Activated naive CD4-positive, alpha-beta T cell treated with anti-CD3 and anti-CD28 coated beads for 36 hours (primary cell): ENCODE measurements at places on chromosomes 6 and 20. TPM values are rescaled to one million over a fixed set of nuclear protein-coding genes. Genes with fewer than 3 reads are reported as not detected.

GRCh38 chr6:41658636-41659035 lies 20.4 kb downstream of the MDFI start:
- H3K27me3 ChIP-seq = peaks cover 13% of the 10 kb centered on the region
- DNase-seq = no peak
- no peaks in the 10 kb centered on the region for H3K4me1 ChIP-seq
- H3K4me3 ChIP-seq = no peak overlapping the region

FLRT3 gene
- total RNA-seq = not detected

GRCh38 chr20:7971536-7972280 lies 31.4 kb upstream of the HAO1 start:
- no peak overlapping the region for H3K4me3 ChIP-seq
- H3K27ac ChIP-seq = no peak overlapping the region
- no peak for DNase-seq
- peaks cover 7% of the 10 kb centered on the region for H3K27me3 ChIP-seq

- no peaks in the 10 kb centered on the region for H3K27me3 ChIP-seq
- no peaks in the 10 kb centered on the region for H3K4me1 ChIP-seq
- H3K4me3 ChIP-seq = no peak overlapping the region
Measured at GRCh38 chr6:108982154-108983113, 112.2 kb downstream of the SESN1 start.

DNA sequence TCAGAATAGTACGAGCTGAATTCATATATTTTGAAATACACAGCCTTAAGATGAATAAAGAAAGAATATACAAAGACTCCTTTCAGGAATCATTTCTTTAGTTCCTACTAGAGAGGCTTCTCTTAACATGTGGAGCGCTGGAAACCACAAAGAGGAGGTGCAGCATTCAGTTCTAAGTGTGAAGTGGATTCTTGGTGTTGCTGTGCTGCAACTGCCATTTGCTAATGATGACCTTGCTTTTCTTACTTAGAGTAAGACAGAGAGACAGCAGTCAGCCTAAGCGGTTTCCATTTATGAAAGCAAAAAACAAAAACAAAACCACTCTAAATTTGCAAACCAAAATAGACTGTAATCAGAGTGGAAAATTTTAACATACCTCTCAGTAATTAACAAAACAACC lies 629.0 kb downstream of the EPHA7 start:
- H3K27me3 ChIP-seq = no peaks in the 10 kb centered on the region
- no peaks in the 10 kb centered on the region for H3K4me1 ChIP-seq
- no peaks in the 10 kb centered on the region for H3K36me3 ChIP-seq
- H3K27ac ChIP-seq = no peak overlapping the region
- H3K4me3 ChIP-seq = no peak overlapping the region
- no peak for DNase-seq

TINAG gene
- not detected for total RNA-seq

BLOC1S5 gene
- 20.8 TPM for total RNA-seq

- H3K27me3 ChIP-seq = peaks cover 32% of the 10 kb centered on the region
- H3K4me1 ChIP-seq = no peaks in the 10 kb centered on the region
- no peak overlapping the region for H3K4me3 ChIP-seq
- no peak for DNase-seq
- no peak overlapping the region for H3K27ac ChIP-seq
Measured at GRCh38 chr6:148349466-148349865, 6.8 kb downstream of the SASH1 start.

- no peak for DNase-seq
- H3K36me3 ChIP-seq = no peaks in the 10 kb centered on the region
- no peak overlapping the region for H3K4me3 ChIP-seq
- H3K4me1 ChIP-seq = peaks cover 2% of the 10 kb centered on the region
- no peak overlapping the region for H3K27ac ChIP-seq
Measured at GRCh38 chr20:38135651-38136420, 29.2 kb downstream of the TGM2 start.

GRCh38 chr6:7045331-7045730 lies 62.4 kb upstream of the RREB1 start:
- H3K27me3 ChIP-seq = no peaks in the 10 kb centered on the region
- DNase-seq = no peak
- no peaks in the 10 kb centered on the region for H3K36me3 ChIP-seq
- H3K4me3 ChIP-seq = no peak overlapping the region

- H3K4me3 ChIP-seq = no peak overlapping the region
- peaks cover 2% of the 10 kb centered on the region for H3K4me1 ChIP-seq
- no peak overlapping the region for H3K27ac ChIP-seq
- DNase-seq = no peak
- H3K36me3 ChIP-seq = no peaks in the 10 kb centered on the region
- peaks cover 13% of the 10 kb centered on the region for H3K27me3 ChIP-seq
Measured at GRCh38 chr6:16825784-16826183, 64.5 kb upstream of the ATXN1 start.

- no peak for DNase-seq
- peaks cover under 1% of the 10 kb centered on the region for H3K4me1 ChIP-seq
- H3K27ac ChIP-seq = no peak overlapping the region
- H3K27me3 ChIP-seq = no peaks in the 10 kb centered on the region
- H3K4me3 ChIP-seq = no peak overlapping the region
Measured at GRCh38 chr20:38979842-38980241, 17.7 kb downstream of the DHX35 start.

DNA sequence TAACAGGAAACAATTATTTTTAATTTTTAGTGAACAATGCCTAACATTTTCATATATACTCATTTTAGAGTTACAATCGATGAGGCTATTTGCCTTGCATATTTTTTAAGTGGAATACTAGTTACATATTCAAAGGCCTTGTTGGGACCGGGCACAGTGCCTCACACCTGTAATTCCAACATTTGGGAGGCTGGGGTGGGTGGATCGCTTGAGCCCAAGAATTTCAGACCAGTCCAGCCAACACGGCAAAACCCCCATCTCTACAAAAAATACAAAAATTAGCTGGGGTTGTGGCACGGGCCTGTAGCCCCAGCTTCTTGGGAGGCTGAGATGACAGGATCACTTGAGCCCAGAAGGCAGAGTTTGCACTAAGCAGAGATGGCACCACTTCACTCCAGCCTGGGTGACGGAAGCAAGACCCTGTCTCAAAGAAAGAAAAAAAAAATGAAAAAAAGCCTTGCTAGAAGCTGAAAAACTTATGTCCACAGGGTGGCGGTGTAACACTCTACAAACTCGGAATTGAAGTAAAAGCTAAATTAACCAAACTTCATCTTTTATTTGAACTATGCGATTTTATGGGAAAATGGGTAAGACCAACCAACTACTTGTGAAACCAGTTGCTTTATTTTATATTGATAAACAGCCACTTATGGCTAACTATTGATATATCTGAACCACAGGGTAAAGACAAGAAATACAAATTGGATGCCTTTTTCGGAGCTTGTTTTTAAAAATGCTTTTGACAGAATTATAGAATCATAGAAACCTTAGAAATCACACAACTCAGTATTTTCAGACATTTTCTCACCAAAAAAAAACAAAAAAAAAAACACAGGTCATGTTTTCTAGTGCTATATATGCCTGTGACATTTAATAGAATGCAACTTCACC lies 24.1 kb upstream of the ROS1 start:
- no peak overlapping the region for H3K4me3 ChIP-seq
- no peaks in the 10 kb centered on the region for H3K36me3 ChIP-seq
- H3K27ac ChIP-seq = no peak overlapping the region
- peaks cover 13% of the 10 kb centered on the region for H3K27me3 ChIP-seq

SS18L1 gene
- 14.5 TPM for total RNA-seq

DNA sequence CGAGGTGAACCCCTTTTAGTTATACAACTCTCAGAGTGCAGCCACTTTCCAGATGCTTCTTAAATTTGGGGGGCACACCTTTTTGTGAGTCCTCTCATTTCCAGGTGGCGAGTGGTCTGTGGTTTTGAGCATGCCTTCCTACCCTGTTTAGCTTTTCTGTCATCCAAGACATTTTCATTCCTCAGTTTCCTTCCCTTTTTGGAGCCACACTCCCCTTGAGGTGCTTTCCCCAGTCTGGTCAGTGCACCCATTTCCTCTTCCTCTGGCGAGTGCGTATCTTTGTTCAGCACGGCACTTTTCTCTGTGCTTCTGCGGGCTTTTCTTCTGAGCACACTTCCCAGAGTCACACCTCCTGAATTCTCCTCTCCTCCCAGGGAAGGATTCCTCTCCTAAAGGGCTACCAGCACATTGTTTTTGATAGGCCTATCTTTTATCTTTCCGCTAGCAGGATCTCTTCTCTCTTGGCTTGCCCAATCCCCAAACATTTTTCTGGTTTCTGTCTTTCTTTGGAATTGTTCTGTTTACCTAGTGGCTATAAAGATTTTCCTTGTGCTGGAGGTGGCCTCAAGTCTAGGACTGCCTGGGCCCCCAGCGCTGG lies 1.4 kb downstream of the PHF20 start:
- peak overlapping the region; percentile 82 for H3K27ac ChIP-seq
- H3K4me1 ChIP-seq = peaks cover 74% of the 10 kb centered on the region
- no peaks in the 10 kb centered on the region for H3K27me3 ChIP-seq
- H3K4me3 ChIP-seq = peak overlapping the region; percentile 80

POM121L2 gene
- not detected for total RNA-seq

FAM110A gene
- total RNA-seq = 15.4 TPM

OOEP gene
- total RNA-seq = 0.31 TPM

DNA sequence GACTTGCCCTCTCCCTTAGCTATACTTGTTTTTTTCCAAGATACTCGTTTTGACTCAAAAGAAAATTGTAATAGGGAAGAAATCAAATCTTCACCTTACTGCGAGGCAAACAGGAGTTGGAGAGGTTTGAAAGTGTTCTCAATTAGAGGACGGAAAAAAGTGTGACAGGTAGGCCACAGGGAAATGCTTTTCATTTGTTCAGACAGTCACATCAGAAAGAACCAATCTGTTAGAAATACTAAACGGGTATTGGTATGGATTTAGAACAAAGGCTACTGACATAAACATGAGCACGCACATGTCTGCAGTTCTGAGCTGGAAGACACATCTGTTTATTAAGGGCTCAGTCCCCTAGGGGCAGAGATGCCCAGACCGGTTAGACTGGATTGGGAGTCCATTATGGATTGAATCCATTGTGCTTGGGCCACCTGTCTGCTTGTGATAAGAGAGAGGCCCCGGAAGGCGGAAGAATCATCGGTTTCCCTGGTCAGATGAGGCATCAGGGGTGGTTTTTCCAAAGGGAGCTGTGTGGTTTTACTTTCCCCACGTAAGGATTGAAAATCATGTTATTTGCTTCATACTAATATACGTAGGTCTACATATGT lies 220.9 kb upstream of the MYLIP start:
- no peak for DNase-seq
- no peak overlapping the region for H3K27ac ChIP-seq
- no peaks in the 10 kb centered on the region for H3K36me3 ChIP-seq
- peaks cover 4% of the 10 kb centered on the region for H3K27me3 ChIP-seq
- peaks cover 15% of the 10 kb centered on the region for H3K4me1 ChIP-seq

- no peak for DNase-seq
- no peak overlapping the region for H3K4me3 ChIP-seq
- H3K4me1 ChIP-seq = no peaks in the 10 kb centered on the region
- H3K36me3 ChIP-seq = no peaks in the 10 kb centered on the region
- H3K27me3 ChIP-seq = peaks cover 3% of the 10 kb centered on the region
Measured at GRCh38 chr6:9439621-9440330, 975.1 kb downstream of the TFAP2A start.

DNA sequence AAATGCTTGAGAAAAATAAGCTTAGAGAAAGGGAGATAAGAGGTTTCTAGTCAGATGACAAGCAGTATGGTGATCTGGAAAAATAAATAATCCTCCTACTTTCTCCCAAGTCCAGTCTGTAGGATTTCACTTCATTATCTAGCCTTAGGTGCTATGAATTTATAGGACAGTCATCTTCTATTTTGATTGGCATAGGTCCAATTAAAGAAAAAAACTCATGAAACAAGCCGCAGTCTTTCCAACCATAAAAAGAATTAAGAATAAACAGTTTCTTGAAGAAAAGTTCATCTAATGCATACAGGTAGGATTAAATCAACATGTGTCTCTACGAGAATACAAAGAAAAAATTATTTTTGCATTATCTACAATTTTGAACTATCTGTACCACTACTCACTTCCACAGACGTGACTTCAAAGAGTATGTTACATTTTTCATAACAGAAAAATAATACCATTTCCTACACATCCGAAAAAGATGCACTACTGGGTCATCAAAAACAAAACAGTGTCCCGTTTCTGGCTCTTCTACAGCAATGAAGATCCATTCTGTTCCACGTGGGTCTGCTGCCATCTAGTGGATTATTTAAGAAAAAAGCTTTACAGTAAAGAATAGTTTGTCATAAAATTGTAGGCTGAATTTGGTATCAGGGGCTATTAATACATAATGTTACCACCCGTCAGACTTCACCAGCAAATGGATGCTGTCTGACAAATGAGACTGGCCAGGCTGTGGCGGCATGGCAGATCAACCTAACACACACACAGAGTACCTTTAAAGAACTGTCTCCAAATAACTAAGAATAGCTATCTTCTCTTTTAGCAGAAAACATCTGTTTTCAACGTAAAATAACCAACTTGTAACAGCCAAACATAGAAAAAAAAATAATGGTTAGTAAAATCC lies 28.9 kb downstream of the STX7 start:
- H3K36me3 ChIP-seq = peaks cover 4% of the 10 kb centered on the region
- H3K4me3 ChIP-seq = no peak overlapping the region
- peak; percentile 65 for DNase-seq
- H3K4me1 ChIP-seq = peaks cover 24% of the 10 kb centered on the region

GRCh38 chr6:17097982-17098381 lies 3.9 kb upstream of the STMND1 start:
- H3K4me1 ChIP-seq = peaks cover 7% of the 10 kb centered on the region
- H3K27me3 ChIP-seq = peaks cover 39% of the 10 kb centered on the region
